Left cardiac atrium (tissue), 4 donors: ENCODE measurements at places on chromosomes 5 and 9.

DNA sequence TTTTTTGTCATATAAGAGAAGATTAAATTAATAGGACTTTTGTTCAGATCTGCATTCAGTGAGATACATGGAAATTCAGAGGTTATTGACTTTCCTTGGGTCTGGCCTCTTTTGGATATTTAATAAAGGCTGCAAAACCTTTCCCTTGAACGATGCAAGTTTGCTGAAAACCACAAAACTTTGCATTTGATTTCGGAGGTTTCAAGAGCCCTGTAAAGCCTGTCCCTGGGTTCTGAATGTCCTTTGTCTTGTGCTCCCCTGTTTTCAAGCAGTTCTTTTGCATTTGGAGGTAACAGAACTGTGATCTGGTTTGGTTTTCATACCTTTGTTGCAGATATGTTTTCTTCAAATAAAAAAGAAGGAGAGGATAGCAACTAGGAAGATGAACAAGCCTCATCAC, 188.1 kb upstream of the DMRT1 start:
- no peak for DNase-seq

GRCh38 chr5:67974054-67974453, 241.5 kb upstream of the PIK3R1 start:
- DNase-seq: no peak

DNA sequence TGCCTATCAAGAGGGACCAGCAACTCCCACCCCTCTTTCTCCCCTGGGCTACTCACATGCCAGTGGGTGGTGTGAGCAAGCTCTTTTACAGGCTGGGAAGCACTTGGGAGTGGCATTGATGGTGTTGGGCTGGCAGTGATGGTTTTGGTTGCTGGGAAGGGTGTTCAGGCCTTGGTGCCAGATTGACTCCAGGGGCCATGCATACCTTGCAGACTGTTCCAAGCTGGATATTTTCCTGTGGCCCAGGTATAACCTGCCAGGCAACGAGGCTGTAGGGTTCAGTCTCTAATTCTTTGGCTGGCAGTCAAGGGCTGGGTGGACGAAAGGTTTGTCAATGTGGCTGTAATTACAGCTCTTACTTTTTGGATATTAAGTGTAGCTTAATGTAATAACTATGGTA, 177.3 kb downstream of the MACROH2A1 start:
- no peak for DNase-seq

- no peak for DNase-seq
Observed at GRCh38 chr5:2178071-2178477, 295.3 kb upstream of the IRX4 start.

GRCh38 chr9:93929231-93929630, 25.9 kb downstream of the BARX1 start:
- DNase-seq: no peak

GRCh38 chr5:116848954-116849581, 274.4 kb upstream of the SEMA6A start:
- no peak for DNase-seq

DNA sequence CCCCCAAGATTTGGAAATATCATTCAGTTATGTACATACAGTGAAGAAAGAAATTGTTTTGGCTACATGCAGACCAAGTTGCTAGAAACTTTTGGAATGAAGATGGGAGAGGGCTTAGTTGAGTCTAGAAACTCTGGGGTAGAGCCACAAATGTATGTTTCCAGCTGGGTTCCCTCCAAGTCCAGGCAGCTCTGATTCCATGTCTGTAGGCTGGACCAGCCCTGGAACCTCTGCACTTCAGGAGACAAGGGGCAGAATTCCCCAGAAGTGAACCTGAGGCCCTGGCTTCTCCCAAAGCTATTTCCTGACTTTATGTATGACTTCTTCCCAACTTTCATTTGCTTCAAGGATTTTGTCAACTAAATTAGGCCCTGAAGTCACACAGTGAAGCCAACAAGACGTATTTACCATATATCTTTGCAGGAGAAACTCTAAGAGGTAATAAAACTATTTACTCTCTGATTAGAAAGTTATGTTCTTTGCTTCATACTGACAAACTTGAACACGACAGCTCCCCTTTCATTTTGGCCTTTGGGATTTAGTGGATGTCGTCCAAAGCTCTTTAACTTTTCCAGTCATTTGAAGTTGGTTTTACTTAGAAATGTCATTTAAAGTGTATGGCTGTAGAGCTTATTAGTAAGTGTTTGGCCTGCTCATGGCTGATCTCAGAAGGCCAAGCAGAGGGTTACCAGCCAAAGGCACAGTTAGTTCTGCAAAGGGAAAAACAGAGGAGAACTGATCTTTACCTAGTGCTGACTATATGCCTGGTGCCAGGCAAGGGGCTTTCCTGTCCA, 152.0 kb upstream of the SLC28A3 start:
- no peak for DNase-seq

GRCh38 chr9:136239983-136240330, 5.7 kb downstream of the QSOX2 start:
- DNase-seq: no peak

- peak; percentile 73 for DNase-seq
Observed at GRCh38 chr5:132265336-132266030, 8.0 kb downstream of the PDLIM4 start.

GRCh38 chr5:108743319-108743718, 4.4 kb upstream of the FER start:
- no peak for DNase-seq
